ENCODE measurements at places on chromosomes 11 and 22.

DNA sequence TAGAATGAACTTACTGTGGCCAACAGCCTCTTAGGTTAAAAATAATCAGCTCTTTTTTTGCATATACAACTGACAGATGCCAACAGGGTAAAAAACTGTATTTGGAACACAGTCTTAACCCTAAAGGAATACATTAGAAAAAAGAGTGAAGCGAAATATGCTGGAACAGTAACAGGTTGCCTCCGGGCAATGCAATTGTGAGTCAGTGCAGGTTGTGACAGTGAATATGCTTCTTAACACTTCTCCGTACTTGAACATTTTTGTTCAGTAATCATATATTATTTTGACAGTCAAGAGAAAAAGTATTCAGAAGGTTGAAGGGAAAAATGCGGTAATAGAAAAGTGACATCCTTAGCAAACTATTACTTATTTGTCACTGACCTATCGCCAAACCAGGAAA is 98.5 kb downstream of the DBX1 start:
- no peak for DNase-seq

GRCh38 chr11:112584672-112585071 is 324.0 kb upstream of the PLET1 start:
- DNase-seq, result no peak

DNA sequence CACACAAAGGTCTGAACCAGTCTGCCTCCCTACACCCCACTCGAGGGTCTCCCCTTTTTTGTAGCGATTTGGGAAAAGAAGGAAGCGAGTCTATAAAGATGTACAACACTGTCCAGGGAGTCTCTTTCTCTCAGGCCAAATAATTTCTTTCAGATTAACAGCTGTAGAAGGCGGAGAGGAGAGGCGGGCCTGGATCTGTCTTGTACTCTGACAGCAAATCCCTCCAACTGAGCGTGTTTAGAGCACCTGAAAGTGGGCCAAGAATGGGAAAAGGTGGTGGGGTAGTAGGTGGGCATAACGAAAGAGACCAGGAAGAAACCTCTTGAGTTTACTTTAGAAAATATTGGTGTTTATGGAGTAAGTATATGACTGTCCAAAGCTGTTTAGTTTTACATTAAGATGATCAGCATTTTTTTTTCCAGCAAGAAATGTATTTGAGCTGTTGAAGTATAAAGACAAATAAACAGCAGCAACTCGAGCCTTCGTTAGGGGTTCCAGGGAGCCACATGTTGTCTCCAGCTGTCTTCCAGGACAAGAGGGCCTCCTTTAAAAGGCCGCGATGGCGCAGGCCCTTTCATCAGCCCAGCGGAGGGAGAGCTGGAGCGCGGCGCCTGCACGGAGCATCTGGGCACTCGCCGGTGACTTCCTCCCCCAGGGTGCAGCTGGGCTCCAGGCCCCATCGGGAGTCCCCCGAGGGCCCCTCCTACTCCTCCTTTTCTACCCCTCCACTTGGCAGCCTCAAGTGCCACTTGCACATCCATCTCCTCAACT is 34.9 kb downstream of the SCUBE1 start:
- DNase-seq, result no peak

- DNase-seq, result no peak
Measured at GRCh38 chr22:40058265-40058664, 63.5 kb downstream of the FAM83F start.

GRCh38 chr22:49198705-49199084 is 629.0 kb downstream of the BRD1 start:
- no peak for DNase-seq

- DNase-seq, result no peak
Measured at GRCh38 chr11:12485328-12485727, 108.0 kb downstream of the PARVA start.

GRCh38 chr11:66126808-66127555 is 56.9 kb downstream of the PACS1 start:
- DNase-seq, result no peak

GRCh38 chr11:70048279-70049024 is 29.7 kb upstream of the ANO1 start:
- DNase-seq, result no peak

DNA sequence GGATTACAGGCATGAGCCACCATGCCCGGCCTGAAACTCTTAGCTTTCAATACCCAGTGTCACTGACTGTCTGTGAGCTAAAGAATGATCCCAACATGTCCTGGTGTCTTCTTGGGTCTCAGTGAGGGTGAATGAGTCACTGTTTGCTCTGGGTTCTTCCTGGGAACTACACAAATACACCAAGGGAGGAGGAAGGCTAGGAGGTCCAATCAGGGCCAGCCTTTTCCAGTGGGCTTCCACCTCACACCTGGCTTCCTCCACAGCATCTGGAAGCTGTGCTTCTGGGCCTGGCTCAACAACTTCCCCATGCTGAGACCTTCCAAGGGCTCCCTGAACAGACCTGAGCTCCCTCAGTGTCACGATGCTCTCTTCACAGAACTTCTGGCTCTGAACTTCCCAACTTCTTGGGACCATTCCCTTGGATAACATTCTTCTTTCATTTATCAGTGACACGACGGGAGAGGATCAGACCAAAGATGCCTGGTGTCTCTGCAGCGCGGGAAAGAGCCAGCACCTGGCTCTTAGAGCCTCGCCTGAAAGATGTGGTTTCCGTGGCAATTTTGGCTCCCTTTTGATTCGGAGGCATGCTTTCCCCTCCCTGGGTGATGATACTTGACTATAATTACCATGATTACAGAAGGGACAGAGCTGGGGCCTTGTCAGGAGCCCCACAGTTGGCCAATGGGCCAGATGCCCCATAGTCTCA is 22.3 kb upstream of the CHRM4 start:
- DNase-seq, result no peak

DNA sequence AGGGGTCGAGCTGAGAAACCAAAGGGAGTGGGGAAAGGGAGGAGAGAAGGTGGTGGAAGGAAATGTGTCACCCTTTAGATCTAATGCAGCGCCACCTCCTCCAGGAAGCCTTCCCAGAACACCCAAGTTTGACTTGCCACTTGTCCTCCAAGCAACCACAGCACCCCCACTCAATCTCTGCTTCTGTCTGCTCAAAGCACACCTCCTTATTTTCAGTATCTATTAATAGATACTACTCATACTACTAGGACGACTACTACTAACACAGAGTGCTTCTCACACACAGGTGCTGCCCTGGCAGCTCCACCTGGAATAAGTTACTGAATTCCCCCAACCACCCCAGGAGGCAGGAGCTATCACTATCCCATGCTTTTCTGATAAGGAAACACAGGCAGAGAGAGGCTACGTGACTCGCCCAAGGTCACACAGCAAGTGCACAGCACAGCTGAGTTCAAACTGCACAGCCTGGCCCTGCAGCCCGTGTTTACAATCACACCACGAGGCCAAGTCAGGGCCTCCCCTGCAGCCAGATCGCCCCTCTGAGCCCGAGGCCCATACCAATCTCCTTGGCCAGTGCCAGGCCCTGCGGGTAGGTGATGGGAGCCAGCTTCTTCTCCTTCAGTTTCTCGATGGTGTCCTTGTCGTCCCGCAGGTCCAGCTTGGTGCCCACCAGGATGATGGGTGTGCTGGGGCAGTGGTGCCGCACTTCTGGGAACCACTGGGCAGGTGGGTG is 13.2 kb downstream of the RAC2 start:
- DNase-seq, result no peak

DNA sequence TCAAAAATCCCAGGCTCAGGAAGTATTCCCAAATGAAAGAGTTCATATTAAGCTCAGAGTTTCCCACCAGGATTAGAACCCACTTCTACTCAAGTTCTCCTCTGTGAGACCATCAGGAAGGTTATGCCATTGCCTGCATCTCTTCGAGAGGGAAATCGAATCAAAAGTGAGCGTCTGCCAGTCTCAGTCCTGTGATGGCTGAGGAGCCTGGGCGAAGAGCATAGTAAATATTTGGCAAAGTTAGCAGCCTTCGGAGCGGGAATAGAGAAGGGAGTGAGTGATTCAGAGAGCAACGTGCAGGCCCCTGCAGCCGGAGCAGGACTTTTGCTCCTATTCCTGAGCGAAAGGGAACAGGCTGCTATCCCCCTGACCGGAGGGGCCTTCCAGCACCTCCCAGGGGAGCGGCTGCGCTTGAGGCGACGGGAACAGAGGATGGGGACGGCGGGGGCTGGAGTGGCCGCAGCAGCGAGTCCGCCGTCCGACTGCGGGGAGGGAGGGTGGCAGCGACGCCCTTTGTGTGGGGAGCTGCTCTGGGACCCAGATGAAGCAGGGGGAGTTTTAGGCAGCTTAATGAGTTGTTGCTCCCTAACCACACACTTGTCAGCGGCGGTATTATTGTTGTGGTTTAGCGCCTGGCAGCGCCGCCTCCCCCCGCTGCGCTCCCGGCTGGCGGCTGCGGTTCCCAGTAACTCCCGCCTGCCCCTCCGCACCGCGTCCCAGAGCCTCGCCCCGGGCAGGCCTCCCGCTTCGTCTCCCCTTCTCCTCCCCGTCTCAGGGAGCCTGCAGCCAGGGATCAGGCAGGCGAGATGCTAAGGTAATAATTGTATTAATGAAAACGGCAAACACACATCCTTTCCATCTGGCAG is 21.7 kb upstream of the NRGN start:
- no peak for DNase-seq

GRCh38 chr22:20146777-20147176 is 4.1 kb downstream of the CCDC188 start:
- DNase-seq, result no peak

- DNase-seq, result no peak
Measured at GRCh38 chr22:34210301-34210700, 290.0 kb upstream of the LARGE1 start.

DNA sequence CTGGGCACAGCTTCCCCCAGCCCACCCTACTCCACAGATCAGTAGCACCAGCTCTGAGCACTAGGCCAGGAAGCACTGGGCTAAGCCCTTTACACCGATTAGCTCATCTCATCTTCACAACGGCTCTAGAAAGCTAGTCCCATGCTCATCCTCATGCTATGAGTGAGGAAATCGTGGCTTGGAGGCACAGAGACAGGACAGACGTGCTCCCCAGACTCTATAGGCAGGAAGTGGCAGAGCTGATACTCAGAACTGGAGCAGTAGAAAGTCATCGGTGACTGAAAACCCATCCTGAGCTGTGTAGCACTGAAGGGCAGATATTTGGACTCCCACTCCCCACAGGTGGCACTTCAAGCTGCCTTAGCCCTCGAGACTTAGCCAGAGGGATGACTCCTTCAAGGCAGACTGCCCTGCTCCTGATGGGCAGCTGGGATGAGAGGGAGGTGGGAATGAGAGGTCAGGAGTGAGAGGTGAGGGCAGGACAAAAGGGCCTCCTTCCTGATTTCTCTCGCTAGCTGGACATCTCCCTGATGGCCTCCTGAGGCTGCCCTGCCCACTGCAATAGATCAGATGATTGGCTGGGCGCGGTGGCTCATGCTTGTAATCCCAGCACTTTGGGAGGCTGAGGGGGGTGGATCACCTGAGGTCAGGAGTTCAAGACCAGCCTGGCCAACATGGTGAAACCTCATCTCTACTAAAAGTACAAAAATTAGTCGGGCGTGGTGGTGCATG is 9.7 kb downstream of the CD5 start:
- no peak for DNase-seq

DNA sequence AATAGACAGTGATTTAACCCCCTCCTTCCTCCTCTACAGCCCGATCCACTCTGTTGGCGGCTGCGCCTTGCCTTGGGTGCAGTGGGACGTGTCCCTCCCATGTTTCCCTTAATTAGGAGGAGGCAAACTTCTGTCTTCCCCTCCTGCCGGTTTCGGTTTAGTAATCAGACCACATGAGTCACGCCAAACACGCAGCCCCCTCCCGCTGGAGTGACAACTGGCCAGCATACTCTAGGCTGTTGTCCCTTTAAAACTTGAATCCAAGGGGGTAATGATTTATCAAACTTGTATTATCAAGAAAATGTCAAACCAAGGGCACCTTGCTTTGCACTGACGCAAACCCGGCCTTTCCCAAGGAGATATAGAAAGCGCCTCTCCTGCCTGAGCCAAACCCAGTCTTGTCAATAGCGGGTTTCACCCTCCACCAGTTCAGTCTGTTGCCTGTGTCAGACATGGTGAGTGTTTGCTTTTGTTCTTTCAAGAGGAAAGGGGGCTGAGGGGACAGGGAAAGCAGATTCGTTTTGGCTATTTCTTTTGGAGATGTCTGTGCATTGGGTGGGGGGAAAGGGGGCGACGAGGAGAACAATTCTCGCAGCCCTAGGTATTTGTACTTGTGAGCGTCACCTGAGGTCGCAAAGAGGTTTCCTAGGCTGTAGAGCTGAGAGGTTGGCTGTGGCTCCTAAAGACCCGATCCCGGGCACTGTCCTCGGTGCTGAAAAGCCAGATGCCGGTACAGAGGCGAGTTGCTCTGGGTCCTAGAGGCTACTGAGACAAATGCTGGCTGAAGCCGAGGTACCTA is at the start of gene SLC6A5:
SLC6A5 (plus strand) TSS at position 388 of the 799 bp plus-strand sequence; CDS start at position 453, 65 bp downstream.
- no peak for DNase-seq

- DNase-seq, result no peak
Measured at GRCh38 chr11:61362542-61362875, 335 bp downstream of the TMEM138 start.

- no peak for DNase-seq
Measured at GRCh38 chr22:23831781-23832180, 7.0 kb downstream of the DERL3 start.

DNA sequence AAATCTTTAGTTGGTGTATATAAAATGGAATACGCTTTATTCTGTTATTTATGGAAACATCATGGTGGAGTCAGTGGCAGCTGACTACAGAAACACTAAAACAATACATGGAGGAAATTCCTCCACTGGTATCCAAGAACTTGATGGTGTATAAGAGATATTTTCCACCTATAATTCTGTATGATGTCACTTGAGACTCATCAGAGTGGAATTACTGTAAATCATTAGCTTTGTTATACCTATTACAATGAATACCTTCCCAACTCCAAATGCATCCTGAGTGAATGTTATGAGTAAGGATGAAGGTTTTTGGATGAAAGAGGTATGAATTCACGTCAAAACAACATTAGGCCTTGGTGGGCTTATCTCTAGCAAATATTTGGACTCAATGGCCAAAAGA is 258.5 kb upstream of the SORL1-AS1 start:
- DNase-seq, result no peak

DNA sequence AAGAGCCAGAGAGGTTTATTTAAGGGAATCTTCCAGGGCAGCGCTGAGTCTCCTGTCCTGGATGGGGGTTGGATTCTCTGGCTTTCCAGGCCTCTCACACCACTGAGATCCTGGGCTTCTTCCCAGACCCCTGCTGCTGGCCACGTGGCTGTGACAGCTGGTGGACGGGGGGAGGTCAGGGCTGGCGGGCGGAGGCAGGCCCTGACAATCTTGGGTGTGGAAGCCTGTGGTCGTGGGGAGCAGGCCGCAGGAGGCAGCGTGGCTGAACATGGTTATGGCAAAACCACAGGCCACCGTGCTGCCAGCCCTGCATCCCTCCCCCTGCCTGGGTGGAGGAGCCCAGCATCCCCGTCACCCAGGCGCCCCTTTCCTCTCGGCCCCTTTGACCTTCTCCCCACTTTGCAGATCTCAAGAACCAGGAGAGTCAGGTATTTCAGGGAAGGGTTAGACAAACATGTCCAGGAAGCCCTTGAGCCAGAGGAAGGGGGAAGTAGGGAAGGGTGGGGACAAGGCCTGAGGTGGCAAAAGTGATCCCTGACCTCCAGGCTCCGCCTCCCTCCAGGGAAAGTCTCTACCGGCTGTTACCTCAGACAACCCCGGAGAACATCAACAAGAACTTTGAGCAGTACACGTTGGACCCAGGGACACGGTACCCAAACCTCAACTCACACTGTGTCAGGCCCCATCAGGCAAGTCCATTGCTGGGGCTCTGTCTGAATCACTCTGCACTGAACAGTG is 111.8 kb downstream of the MICAL2 start:
- DNase-seq, result no peak

Measured in esophagus squamous epithelium (tissue), 5 donors.